ENCODE measurements at places on chromosomes 1 and 21.

DNA sequence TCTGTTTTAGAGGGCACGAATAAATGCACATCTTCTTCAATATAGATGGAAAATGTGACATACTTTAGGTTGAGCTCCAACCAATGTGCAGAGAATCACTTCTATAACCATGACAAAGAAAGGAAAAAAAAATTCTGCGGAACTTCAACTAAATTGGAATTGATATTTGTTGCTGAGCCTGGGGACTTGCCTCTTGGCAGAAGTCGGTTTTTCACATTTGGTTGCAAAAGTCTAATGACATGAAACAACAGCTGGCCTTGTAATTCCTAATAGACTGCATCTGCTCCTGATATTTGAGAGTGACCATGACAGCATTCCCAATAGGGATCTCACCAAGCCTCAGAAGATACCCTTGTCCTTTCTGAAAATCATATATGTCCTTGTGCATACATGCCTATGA lies 112.8 kb downstream of the PRRX1 start:
- DNase-seq = no peak

DNA sequence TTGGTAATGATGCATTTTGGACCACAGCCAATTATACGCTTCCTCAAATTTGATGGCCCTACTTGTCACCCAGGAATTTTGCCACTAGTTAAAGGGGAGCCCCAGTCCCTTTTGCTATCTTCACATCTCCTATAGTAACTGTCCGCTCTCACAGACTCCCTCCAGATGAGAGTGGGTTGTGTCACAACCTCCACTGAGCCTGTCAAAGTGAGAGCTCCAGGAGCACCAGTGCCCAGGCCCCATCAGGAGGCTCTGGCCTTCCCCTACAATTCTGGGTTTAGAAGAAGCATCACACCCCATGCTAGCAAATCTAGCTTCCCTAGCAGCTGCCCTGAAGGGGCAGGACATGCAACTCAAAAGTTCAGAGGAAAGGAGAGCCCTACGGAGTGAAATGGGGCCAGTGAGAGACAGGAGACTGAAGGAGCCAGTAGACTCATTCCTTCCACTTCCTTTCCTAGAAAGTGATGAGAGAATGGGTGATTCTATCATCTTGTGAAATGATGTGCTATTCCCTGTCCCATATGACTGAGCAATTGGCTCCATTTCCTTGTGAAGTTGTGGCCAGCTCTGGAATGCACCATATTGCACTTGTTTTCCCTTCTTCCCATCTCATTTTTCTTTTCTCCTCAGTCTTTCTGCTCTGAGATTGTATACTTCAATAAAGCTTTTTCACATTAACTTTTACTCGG lies 541.3 kb downstream of the DPYD start:
- peak; percentile 41 for DNase-seq

- no peak for DNase-seq
Observed at GRCh38 chr1:86104606-86105532, 51.7 kb downstream of the COL24A1 start.

DNA sequence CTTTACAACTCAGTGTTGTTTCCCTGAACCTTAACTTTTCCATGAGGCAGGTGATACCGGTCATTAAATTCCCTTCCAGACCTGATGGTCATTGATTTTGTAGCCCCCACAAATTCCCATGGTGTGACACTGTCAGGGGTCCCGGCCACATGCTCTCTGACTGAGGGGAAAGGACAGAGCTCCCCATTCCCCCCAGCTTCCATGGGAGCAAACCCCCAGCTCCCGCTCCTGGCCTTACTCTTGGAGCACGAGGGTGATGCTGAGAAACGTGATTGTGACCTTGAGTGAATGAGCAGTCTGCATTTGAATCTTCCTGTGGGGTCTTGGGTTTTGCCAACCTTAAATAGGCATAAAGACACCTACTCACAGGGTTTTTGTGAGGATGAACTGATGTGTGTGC lies 366.8 kb downstream of the RPS6KC1 start:
- DNase-seq = no peak

GRCh38 chr21:35233756-35234155 lies 184.7 kb upstream of the RUNX1 start:
- DNase-seq = no peak

DNA sequence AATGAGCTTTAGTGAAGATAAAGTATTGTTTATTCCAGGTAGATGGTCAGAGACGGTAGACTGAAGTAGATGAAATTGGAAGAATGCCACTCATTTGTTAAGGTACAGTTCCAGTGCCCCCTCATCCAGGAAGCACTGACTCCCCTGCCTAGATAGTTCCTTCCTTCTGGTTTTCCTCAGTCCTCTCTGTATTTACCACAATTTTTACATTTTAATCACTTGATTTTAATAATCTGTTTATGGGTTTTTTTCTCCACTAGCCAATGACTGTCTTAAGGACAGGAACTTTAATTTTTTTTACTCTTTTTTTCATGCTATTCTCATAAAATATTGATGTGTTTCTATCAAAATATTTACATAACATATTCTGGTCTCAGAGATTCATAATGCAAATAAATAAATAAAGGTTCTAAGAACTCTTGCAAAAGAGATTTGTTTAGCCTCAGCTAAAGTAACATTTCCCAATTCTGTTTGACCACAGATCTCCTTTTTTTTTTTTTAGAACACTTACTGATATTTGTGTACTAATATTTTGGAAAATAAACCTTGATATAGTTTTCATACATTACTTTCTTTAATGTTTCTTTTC lies 651.6 kb downstream of the PLPP3 start:
- no peak for DNase-seq

- DNase-seq = no peak
Observed at GRCh38 chr1:109186733-109187086, 27.0 kb upstream of the SARS1 start.

GRCh38 chr1:37394574-37395464 lies 79.6 kb upstream of the ZC3H12A start:
- DNase-seq = no peak

- DNase-seq = no peak
Observed at GRCh38 chr1:175124861-175125260, 57.2 kb downstream of the TNN start.

GRCh38 chr1:174671826-174672225 lies 224.1 kb downstream of the GPR52 start:
- peak; percentile 11 for DNase-seq

DNA sequence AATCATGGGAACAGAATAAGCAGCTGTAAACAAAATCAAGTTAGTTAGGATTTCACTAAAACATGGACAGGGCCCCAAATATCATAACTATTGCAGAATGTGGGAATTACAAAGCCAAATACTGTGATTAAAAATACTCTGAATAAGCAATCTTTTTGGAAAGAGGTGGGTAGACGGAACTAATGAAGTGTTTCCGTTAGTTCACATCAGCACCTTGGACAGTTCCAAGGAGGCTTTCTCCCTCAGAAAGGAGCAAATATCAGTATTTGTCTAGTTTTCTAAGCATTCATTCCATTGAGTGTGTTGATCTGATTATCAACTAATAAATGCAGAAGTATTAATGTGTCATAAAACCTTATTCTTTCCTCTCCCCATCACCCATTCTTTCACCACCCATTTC lies 97.4 kb downstream of the FAM78B start:
- no peak for DNase-seq

GRCh38 chr21:16568661-16569060 lies 838.9 kb downstream of the USP25 start:
- no peak for DNase-seq

DNA sequence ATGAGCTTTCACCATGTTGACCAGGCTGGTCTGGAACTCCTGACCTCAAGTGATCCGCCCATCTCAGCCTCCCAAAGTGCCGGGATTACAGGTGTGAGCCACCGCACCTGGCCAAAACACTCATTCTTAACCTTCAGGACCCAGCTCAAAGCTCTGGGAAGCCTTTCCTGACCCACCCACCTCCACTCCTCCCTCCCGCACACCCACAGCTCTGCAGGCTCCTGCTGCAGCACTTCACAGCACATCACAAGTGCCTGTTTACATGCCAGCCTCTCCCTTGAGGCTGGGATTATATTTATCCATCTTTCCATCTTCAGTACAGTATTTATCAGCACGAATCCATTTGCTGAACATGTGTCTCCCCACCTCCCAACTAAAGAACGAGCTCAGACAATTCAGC lies 14.9 kb downstream of the SLC9A1 start:
- no peak for DNase-seq

DNA sequence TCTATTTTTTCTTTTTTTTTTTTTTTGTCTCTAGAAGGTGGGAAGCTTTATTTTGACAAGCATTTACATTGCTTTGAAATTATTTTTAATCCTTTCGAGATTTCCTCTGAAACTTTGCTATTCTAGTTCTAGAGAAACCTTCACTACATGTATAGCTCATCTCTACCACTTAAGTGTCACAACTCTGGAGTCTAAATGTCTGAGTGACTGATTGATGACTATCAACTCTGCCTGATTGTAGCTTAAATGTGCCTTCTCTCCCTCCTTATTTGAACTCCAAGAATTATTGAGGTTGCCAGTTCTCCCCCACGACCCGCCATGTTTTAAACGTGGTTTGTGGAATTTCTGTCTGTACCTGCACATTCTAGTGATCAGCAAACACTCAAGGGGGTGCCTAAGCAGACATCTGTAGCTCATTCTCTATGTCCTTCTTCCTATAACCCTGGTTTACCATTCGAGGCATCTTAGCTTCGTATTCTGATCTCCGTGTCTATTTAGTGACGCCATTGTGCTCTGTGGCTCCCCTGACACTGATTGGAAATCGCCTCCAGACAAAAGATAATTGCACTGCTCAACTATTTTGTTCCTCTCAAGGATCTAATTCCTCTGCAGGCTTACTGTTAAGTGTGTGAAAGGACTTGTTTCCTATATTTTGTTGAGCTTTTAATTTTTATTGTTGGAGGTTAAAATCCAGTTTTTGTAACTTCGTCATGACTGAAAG lies 1570.6 kb downstream of the BRINP3 start:
- DNase-seq = no peak

- no peak for DNase-seq
Observed at GRCh38 chr1:35847935-35848565, 35.0 kb upstream of the AGO1 start.

DNA sequence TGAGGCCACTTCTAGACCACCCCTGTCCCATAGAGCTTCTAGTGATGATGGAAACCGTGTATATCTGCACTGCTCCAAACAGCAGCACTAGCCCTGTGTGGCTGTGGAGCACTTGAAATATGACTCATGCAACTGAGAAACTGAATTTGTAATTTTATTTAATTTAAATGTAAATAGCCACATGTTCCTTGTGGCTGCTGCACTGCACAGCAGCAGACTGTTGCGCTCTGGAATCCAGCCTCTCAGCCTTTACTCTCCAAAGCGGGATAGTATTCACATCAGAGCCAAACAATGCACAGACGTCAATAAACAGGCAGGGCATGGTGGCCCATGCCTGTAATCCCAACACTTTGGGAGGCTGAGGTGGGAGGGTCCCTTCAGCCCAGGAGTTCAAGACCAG lies 12.0 kb downstream of the CAPN2 start:
- no peak for DNase-seq

DNA sequence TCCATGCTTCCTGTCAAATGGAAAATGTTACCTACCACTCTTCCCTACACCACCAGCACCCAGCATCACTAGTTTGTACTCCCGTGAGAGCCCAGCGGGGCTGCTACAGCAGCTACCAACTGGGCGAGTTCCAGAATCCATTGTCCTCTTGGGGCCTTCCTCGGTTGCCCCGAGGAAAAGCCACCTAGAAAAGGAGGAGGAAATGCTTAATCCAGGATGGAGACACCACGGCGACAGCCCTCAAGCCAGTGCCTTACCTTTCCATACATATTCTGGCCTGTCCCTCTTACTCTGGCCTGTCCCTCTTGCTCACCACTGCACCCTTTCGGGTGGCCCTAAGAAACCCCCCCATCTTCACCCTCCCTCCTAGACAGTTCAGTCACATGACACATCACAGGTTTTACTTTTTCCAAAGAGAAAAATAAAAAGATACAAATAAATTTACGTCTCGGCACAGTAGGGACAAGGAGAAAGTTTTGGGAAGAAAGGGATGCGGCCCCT lies 478 bp downstream of the RIT1 start:
- no peak for DNase-seq

- DNase-seq = no peak
Observed at GRCh38 chr21:41786509-41786987, 19.7 kb upstream of the RIPK4 start.

GRCh38 chr1:171610385-171610784 lies 11.7 kb upstream of the MYOCOS start:
- DNase-seq = no peak

- no peak for DNase-seq
Observed at GRCh38 chr1:205579711-205580110, 52.1 kb downstream of the ELK4 start.

DNA sequence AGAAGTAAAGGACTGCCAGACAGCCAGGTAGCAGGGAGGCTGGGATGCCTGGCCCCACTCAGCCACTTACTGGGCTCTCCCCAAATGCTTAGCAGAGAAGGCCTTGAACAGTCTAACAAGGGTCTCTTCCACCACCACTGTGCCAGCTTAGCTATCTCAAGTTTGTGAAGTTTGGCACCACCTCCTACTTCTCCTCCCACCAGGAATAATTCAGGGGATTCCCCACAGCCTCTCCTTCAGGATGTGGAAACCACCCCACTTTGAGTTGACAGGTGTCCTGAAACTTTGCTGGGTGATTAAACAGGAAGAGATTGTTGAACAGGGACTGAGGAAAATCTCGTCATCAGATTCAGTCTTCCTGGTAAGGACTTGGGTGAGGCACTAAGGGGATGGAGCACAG lies 59.4 kb upstream of the ATP1B1 start:
- DNase-seq = no peak
